Left lobe of liver (tissue), 2 donors: ENCODE measurements at places on chromosomes 11 and 22. TPM values are rescaled to one million over a fixed set of nuclear protein-coding genes. Genes with fewer than 3 reads are reported as not detected.

TMA7B gene
- not detected for total RNA-seq

C11orf21 gene
- total RNA-seq = 0.35 TPM

MS4A15 gene
- total RNA-seq = not detected

KRTAP5-11 gene
- not detected for total RNA-seq

SMIM35 gene
- 0.08 TPM for total RNA-seq

GGT5 gene
- total RNA-seq = 11.5 TPM

LDHAL6A gene
- not detected for total RNA-seq

TNNT3 gene
- total RNA-seq = not detected

DNA sequence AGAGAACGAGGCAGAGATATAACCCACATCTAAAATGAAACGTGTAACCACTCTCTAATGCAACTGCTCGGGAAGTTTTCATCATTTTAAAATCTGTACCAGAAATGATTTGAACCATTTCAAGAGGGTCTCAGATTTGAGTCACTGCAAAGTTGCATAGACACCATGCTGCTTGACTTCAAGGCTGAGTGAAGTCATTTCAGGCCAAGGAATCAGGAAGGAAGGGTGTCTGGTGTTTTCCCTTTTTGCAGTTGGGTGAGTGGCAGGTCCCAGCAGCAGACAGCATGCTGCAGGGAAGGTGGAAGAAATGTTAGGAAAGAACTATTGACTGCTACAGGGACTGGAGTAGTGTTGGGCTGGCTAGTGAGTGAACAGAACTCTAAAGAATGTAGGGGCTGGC lies 16.5 kb downstream of the TANGO2 start:
- no peak for DNase-seq

GRCh38 chr11:20000351-20001134 lies 159.7 kb downstream of the DBX1 start:
- DNase-seq = no peak

DNA sequence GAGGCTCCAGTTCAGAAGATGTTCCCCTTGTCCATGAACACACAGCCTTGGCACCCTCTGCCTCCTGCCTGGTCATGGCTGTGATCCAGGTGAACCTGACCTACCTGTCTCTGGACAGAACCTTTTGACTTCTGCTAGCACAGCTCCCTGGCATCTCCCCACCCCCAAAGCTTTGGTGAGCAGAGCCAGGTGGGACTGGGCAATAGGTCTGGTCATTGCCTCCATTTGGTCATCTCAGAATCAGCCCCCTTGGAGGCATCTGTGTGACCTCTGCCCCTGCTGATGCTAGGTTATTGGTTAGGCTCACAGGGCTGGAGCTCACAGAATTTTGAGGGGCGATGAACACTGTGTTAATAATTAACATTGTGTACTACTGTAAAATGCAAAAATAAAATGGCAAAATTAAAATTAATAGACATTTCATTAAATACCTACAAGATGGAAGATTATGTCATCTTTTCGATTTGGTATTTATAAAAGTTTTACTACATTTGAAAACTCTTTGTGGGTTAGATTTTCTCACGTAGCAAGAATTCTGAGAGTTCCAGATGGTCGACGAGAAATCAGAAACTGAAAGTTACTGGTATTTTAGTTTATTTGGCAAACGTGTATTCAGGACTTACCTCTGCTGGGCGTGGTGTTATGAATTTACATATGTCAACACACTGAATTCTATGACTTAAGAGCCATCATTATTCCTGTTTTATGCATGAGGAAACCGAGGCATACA lies 8.3 kb upstream of the KIAA0930 start:
- DNase-seq = peak; percentile 94

GRCh38 chr22:50171319-50171964 lies 911 bp downstream of the PANX2 start:
- no peak for DNase-seq

DNA sequence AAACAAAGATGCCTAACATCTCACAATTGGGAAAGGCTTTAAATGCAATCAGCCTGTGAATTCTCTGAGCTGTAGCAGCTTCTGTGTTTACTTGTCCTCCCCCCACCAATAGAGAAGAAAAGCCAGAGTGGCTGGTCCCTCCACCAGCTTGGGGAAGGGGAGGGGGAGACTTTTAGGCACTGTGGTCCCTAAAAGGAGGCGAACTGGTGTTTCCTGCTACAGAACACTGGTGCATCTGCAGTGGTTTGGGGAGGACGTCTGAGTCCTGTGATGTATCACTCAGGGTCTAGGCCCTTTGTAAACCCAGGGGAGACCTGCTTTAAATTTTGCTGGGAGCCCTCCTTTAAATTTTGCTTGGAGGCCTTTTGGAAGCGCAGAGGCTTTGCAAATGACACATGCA lies 16.9 kb downstream of the TNRC6B start:
- DNase-seq = no peak

DNA sequence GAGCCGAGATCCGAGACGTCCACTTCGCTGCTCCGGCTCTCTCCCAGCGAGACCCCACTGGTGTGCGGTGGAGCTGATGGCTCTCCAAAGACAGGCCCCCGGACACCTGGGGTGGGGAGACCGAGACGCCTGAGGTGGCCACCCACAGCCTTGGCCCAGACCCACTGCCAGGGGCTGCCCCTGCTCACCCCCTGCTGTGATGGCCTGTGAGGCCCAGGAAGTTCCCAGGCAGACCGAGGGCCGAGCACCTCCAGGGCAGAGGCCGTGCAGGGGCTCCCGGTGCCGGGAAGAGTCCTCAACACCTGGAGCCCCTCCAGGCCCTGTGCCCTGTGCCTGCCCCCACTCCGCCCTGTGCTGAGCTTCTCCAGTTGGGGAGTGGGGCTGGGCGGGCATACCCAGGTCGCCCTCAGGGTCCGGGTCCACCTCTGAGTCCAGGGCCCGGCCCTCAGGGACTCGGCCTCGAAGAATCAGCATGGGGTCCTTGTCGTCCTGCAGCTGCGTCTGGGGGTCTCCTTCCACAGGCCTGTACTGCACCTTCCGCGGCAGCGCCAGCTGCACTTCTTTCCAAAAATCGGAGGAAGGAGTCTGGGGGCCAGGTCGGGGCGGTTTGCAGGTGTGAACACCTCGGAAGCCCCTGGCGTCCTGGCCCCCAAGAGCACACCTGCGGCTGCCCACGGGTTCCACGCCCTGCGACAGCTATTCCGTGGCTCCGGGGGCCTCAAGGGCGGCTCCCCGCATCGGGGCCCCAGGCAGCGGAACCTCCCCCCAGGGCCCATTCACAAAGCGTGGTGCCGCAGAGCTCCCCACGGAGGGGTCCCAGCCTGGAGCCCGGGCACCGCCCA lies 8.6 kb downstream of the SIGIRR start:
- no peak for DNase-seq

DNA sequence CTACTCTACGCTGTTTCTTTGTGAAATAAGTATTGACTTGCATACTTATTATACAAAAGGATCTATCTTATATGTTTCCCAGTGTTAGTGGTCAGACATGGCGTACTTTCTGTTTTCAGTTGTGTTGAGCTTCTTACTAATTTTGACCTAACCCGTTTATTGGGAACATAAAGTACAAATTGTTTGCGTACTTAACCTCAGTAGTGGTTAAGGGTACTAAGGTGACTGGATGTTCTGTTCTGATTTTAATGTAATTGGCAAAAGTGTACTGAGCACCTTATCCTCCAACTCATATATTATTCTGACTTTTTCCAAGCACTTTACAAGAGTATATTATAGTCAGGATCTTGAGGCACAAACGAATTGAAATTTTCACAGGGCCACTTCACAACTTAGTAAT lies 17.2 kb downstream of the TBCEL start:
- no peak for DNase-seq

DNA sequence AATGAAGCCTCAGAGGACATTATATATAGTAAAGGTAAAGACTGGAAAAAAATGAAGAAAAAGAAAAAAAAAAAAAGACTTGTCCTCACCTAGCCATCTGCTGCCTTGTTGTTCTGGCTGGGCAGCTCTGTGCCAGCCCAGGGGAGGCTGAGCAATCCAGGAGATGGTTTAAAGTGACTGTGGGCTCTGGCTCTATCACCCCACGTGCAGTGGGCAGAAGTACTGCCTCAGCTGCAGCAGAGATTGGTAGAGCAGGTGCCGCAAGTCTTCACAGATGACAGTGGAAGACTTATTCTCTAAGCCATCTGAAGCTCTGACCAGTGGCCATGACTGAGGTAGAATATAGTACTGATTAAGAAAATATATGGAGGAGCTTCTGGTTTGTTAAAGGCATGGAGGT lies 62.2 kb downstream of the SGSM3 start:
- DNase-seq = no peak

- DNase-seq = no peak
Observed at GRCh38 chr22:23036684-23037428, 33.5 kb upstream of the GNAZ start.

GRCh38 chr11:83951521-83951920 lies 665.4 kb upstream of the CCDC90B start:
- DNase-seq = no peak

GRCh38 chr11:86021377-86021776 lies 47.5 kb downstream of the PICALM start:
- no peak for DNase-seq

GRCh38 chr11:22157531-22157930 lies 35.4 kb upstream of the ANO5 start:
- DNase-seq = no peak

DNA sequence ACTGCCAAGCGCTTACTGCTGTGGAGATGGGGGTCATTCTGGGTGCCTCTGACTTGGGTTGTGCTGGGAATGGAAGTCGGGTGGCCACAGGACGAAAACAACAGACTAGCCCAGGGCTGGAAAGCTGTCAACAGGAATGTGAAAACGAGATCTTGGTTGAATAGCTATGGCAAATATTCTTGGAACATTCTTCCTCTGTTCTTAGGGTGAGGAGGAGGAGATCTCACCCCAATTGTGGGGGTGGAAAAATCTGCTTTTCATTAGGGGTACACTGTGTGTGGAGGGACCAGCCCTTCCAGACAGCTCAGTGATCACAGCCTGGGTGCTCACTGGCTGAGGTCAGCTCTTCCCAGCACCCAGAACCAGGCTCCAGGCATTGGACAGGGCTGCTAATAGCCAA lies 52.0 kb upstream of the PRSS23 start:
- DNase-seq = no peak

DNA sequence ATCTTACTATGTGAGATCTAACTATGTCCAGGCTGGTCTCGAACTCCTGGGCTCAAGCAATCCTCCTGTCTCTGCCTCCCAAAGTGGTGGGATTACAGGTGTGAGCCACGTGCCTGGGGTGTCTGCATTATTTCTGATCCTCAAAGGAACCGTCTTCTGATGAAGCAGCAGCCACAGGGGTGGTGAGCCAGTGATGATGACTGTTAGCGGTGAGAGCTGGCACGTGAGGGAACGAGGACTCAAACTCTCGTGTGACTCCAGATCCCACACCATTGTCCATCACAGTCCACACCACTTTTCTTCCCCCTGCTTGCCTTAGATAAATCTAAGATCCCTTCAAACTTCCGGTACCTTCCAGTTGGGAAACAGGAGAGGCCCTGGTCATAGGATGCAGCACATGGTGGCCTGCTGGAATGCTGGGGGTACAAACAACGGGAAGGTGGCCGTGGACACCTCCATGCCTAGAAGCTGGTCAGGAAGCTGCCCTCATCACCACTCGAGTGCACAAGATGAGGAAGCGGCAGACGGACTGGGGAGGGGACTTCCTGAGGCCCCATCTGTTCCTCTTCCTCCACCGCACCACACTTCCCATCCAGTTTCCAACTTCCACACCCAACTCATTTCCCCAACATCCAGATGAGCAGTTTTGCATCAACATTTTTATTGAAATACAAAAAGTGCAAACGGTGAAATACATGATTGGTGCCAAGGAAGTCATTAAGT lies 23.8 kb downstream of the ARHGAP1 start:
- no peak for DNase-seq

GRCh38 chr22:44026630-44027511 lies 2.8 kb downstream of the PARVB start:
- peak; percentile 67 for DNase-seq

- no peak for DNase-seq
Observed at GRCh38 chr11:108804511-108804910, 139.6 kb downstream of the DDX10 start.

DNA sequence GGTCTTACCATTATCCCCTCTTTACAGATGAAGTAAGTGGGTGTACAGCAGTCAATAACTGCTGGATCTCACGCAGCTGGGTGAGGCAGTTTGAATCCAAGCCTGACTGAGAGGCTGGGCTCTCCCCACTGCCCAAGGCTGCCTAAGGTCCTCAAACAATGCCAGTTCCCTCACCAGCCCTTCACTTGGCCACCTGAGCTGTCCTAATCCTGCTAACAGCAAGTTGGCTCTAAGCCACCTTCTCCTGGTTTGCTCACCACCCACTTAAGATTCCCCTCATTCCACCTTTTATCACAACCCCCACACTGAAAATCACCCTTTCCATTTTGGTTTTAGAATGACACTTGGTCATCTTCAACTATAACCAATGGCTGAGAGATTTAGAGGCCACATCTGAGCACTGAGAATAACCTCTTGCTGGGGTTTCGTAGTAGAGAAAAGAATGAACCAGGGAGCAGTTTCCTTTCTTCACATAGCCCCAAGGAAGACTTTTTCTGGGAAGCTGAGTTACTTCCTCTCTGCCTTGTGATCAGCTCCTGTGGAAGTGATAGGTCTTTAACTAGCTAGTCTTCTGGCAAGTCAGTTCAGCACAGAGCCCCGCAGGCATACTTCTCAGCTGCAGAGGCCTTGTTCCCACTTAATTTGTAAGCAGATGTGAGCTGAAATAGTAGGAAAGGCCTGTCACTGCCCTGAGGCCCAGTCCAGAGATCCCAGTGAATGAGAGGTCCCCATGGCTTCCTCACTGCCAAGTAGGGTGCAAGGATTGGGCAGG lies 57.8 kb upstream of the TTC12 start:
- no peak for DNase-seq

DNA sequence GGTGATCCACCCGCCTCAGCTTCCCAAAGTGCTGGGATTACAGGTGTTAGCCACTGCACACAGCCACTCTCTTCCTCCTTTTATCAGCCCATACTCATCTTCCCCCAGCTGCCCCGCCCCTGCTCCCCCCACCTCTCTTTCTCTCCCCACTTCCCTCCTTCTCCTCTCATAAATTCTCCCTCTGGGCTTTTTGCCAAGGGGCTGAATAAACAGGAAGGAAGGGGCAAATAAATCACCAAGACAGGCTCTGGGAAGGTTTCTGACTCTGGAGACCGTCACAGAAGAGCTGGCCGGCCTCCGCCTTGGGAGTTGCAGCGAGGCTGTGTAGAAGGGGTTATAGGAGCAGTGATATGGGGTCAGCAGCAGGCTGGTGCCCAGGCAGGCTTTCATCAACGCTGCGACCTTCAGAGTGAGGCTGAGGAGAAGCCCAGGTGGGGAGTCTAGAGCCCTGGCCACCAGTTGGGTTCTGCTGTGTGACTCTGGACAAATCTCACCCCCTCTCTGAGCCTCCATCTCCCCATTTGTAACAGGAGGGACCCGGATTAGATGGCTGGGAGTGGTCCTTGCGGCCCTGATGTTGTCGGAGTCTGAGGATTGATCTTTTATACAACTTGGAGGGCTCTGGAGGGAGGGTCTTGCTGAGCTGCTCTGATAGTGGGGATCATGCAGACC lies 62.6 kb upstream of the RASD2 start:
- no peak for DNase-seq

- DNase-seq = no peak
Observed at GRCh38 chr11:14519597-14519916, 629 bp downstream of the PSMA1 start.

- DNase-seq = peak; percentile 86
Observed at GRCh38 chr11:469684-470560, 19.8 kb downstream of the PTDSS2 start.

GRCh38 chr11:82546661-82547557 lies 186.8 kb downstream of the FAM181B start:
- DNase-seq = no peak

GRCh38 chr22:34858066-34858465 lies 207.9 kb upstream of the ISX start:
- no peak for DNase-seq
